ENCODE measurements at places on chromosomes 7 and 10.

DNA sequence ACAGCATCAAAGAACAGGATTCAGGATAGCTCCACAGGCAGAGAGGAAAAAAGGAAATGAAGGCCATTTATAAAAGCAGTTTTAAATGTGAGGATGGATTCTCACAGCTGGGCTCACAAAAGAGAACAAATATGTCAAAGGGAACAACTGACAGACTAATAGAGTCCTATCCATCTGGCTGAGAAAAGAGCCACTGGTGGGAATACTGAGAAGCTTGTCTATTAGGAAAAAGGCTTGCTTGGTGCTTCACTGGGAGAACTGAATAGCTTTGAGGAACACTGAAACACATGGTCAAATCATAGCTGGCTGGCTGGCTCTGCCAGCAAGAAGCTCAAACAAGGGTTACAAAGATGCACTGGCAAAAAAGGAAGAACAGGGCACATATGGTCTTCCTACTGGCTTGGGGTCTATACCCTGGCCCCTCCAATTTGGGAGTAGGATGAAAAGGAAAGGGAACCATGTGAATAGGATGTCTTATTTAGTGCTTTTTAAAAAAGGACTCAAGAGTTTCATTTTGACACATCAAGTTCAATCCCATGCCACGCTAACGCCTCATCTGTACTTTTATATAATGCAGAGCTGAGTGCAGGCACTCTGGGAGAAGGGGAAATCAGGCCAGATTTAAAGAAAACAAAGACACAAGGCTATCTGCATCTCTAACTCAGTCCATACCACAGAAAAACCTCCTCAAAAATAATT is 44.8 kb upstream of the KCNIP2 start:
- DNase-seq, result no peak

- DNase-seq, result no peak
These were observed 165.4 kb downstream of the SUGCT start for GRCh38 chr7:40300146-40300670.

- no peak for DNase-seq
These were observed 26.3 kb downstream of the SP4 start for GRCh38 chr7:21454182-21454581.

DNA sequence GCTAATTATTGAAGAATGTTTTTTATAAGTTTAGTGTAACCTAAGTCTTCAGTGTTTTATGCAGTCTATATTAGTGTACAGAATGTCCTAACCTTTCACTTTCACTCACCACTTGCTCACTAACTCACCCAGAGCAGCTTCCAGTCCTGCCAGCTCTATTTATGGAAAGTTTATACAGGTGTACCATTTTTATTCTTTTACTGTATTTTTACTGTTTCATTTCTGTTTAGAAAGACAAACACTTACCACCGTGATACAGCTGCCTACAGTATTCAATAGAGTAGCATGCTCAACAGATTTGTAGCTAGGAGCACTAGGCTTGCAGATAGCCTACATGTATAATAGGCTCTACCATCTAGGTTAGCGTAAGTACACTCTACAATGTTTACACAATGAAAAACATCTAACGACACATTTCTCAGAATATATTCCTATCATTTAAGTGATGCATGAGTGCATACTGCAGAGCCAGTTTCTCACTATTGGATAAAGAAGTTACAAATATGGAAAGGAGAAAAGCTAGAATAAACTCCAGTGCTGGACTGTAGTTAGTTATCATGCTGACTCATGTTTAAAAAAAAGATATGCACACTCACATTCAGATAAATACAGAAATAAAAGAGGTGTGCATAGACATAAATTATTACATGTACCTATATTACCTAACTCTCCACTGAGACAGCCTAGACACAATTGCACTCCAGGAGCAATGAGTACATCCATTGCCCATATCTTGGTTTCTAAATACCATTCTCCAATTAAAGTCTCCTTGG is 30.4 kb downstream of the STEAP1B start:
- DNase-seq, result no peak

- DNase-seq, result no peak
These were observed 93.0 kb upstream of the SP4 start for GRCh38 chr7:21334906-21335305.

- peak; percentile 61 for DNase-seq
These were observed at the start of gene TSPAN14 for GRCh38 chr10:80453842-80454512. Gene TSPAN14, plus strand, starts transcription at chr10:80454310. Its CDS starts 34,924 bp downstream, at chr10:80489234.

- no peak for DNase-seq
These were observed 13.2 kb upstream of the NMT2 start for GRCh38 chr10:15181576-15182156.

- DNase-seq, result no peak
These were observed 113.2 kb downstream of the GRID1 start for GRCh38 chr10:86253091-86254072.

DNA sequence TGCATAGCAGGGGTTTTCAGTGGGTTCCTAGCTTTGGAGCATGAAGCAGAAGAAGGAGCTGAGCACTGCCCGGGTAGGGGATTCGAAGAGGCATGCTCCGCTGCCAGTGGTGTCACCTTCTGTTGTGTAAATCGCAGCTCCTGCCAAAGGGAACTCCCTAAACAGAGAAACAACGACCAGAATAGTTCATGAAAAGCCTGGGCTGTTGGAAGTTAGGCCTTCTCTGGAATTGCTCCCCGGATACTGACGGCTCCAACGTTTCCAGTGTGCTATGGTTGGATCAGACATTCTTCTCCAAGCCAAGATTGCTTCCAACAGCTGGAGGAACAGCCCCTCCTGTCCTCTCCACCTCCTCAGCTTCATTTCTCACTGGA is 546.0 kb upstream of the FZD8 start:
- no peak for DNase-seq

- no peak for DNase-seq
These were observed 7.5 kb downstream of the SAR1A start for GRCh38 chr10:70162892-70163201.

DNA sequence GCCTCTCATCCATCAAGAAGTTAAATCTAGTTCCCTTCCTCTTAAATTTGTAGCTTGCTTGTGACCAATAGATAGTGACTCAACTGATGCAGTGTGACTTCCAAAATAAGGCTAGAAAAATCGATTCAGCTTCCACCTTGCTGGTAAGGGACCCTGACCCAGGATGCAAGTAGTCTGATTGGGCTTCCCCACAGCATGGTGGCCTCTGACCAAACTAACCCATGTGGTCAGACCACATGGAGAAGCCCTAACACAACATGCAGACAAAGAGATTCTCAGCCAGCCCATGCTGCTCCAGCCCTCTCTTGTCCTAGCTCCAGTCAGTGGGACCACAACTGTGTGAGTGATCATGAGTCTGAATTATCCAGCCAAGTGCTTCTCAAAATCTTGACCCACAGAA is 710.8 kb downstream of the MAGI2 start:
- DNase-seq, result no peak

DNA sequence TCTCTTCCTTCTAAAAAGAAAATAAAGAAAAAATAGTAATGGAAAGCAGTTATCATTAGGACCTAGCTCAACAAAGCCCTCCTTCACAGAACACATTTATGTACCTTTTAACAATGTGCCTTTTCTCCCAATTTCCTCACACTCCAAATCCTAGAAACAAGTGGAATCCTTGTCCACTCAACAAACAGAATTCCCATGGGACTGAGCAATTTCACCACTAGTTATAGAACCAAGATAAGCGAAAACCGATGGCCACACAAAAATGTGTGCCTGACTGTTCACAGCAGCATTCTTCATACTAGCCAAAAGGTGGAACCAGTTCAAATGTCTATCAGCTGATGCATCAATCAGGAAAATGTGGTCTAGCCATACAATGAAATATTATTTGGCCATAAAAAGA is 17.3 kb downstream of the DCLRE1C start:
- no peak for DNase-seq

DNA sequence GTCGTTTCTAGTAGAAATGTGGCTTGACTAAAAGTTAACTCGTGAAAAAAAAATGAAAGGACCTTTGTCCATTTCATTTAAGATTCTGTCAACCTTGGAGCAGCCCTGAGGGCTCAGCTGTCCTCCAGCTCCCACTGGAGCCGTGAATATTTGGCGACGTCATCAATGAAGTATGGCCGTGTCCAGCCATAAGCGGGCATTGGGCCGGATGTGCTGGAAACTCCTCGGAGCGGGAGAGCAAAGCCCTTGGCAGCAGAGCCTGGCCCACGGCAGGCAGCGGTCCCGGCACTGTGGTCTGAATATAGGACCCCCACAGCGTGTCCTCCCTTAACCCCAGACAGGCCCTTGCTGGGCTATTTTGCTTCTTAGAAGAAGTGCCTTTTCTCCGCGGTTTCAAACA is 50.0 kb downstream of the JAKMIP3 start:
- DNase-seq, result no peak

GRCh38 chr7:54969208-54969967 is 49.4 kb upstream of the EGFR start:
- peak; percentile 43 for DNase-seq

GRCh38 chr10:82041018-82041417 is 166.0 kb downstream of the NRG3 start:
- no peak for DNase-seq

GRCh38 chr10:110087682-110088081 is 79.9 kb downstream of the ADD3 start:
- DNase-seq, result no peak

DNA sequence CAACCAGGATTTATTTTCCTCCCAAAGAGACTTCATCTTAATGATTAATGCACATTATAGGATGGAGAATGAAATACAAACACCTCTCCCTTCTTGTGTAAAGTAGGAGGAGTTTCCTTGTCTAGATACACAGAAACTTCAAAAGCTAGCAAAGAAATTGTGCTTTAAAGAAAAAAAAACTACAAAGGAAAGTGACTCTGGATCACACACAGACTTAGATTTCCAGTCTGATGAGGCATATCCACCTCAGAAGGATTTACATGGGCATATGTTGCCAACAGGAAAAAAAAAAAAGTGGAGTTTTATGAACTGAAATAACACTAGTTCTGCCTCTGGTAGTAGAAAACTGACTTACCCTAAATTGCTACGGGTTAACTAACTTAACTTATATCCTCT is 449.6 kb downstream of the KCNMA1 start:
- no peak for DNase-seq

- no peak for DNase-seq
These were observed 19.6 kb upstream of the PAPSS2 start for GRCh38 chr10:87640043-87640442.

DNA sequence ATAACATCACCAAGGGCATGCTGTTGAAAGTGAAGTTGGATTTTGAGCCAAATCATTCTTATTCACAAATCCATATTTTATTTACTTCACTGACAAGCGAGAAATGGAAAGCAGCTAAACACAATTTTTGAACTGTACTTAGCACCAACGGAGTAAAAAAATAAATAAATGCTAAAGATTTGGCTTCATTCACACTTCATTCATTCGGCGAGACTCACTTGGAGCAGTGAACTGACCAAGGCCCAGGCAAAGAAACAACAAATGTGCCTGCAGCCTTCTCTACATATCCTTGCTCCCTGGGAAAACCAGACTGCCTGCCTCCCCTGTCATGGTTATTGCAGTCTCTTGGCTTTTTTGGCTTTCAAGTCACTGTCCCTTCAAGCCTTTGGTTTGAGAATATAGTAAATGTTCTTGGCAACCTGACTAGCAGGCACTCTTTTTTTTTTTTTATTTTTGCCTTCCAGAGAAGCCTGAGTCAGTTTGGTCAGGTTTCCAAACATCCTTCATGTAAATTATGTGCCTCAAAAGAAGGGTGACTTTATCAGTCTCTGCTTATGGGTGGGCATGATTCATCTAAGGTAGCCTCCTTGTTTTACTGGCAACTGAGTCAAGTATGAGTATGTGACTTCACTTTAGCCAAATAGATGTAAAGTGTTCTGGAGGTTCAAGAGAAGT is 177.6 kb upstream of the MEOX2 start:
- DNase-seq, result no peak

DNA sequence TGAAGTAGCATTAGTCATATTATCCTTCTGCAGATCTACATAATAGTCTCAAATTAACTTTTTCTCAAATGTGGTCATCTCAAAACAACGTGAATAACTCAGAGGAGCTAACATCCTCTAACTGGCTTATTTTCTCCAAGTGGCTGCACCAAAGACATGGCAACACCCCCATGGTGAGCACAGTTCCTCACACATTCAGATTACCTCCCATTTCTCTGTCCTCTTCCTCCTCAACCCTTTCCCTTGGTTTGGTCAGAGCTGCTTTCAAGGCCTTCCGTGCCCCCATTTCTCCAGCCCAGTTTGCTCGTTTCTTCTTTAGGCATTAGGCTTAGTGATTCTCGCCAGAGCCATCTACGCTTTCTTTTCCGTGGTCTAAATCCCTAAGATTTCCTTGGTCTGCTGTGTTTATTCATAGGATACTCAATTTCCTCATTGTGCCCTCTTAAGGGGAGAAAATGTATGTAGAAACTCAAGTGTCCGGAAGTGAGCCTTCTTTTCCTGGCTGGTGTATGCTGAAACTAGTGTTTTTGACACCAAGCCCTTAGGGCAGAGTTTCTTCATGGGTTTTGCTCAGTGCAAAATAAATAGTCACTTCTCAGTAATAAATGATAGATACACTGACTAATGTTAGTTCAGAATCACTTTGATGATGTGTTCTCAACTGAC is 2.6 kb downstream of the MET start:
- peak; percentile 72 for DNase-seq

DNA sequence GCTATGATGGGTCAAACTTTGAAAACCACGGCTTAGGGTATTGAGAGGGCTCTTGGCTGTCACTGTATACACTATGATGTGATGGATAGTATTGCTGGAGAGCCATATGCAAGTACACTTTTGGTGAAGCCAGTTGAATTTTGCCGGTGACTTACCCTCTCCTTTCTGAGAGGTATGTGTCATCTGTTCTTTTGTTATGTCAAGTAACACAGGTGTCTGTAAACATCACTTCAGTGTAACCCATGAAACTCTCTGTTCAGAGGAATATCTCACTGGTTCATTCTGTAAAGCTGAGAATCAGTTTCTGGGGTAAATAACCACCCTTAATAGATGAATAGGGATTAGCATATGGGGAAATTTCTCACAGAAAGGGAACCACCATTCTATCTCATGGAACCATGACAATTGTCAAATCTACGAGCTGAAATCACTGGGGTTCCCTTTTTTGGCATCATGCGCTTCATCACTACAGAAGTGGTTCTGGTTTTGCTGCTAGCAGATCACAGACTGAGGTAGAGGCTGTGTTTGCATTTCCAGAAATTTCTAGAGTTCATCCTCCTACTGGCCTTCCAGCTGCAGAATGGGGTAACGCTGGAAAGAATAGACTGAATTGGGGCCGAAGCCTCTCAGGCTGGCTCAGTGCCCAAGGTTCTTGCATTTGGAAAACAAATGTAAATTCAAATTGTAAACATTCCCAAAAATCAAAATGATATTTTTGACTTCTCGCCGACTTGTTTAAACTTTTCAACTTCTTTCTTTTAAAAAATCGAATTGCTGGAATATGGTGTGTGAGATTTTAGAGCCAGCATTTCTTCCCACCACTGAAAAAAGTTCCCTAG is 83.3 kb upstream of the CREB5 start:
- DNase-seq, result no peak

GRCh38 chr10:129758207-129759021 is 205.7 kb downstream of the EBF3 start:
- no peak for DNase-seq

Data from RCC 7860 (cell line).